Stimulated activated CD8-positive, alpha-beta memory T cell treated with anti-CD3 and anti-CD28 coated beads, Interleukin-7, amount 100 ng/mL, for 1 hour (primary cell): ENCODE measurements at places on chromosomes 11 and 22.

DNA sequence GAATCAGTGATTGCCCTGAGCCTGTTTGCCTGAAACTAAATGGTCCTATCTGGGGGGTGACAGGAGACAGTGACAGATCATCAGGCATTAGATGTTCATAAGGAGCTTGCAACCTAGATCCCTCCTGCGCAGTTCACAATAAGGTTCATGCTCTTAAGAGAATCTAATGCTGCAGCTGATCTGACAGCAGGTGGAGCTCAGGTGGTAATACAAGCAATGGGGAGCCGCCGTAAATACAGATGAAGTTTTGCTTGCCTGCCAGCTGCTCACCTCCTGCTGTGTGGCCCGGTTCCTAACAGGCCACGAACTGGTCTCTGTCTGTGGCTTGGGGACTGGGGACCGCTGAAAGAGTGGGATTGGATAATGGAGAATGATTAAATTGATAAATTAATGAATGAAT, 14.0 kb downstream of the NOX4 start:
- DNase-seq = no peak

GRCh38 chr11:72305077-72305476, 61.1 kb upstream of the PHOX2A start:
- DNase-seq = no peak

- no peak for DNase-seq
These were observed 72.2 kb downstream of the EFCAB6 start for GRCh38 chr22:43739851-43740379.

GRCh38 chr11:46242041-46242951, 35.2 kb upstream of the CREB3L1 start:
- DNase-seq = no peak

DNA sequence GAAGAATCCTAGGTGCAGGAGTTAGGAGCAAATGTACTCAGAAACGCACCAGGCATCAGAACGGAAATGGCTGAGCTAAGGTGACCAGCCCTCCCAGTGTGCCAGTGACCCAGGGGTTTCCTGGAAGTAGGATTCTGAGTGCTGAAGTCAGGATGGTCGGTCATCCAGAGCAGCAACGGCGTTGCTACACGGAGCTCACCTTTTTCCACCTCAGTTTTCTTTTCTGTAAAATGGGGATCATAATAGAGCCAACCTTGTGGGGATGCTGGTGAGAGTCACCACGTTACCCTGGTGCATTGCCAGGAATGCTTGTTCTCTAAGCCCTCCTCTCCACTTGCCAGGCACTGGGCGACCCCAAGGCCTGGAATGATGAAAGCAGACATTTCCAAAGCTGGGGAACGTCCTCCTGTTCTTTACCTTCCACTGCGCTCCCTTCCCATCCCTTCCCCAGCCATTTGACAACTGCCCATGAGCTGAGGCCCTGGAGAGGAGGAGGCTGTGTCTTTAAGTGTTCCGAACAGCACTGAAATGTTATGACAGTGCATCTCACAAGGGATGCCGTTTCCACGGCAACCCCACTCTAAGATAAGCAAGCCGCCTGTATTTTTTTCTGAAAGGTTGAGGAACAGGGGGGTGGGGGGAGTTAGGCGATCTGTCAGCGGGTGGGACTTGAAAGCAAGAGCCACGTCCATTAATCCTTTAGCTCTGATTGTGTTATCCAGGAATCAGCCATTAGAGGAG, 66.8 kb downstream of the TSPAN18 start:
- DNase-seq = no peak

DNA sequence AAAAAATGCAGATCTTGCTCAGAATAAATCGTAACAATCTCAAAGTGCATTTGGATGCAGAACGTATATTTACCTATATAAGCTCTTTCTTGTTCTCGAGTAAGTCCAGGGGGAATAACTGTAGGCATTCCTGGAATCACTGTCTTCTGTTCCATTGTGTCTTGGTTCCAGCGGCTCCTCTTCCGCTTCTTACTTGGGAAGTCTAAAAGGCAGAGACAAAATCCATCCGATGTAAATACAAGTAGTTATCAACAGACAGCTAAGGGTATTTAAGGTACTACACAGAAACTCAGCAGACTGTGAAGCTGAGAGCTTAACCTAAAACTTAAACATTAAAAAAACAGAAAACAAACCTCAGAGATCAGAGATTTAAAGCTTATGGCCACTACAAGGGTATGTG, 1.9 kb downstream of the SF1 start:
- DNase-seq = no peak

DNA sequence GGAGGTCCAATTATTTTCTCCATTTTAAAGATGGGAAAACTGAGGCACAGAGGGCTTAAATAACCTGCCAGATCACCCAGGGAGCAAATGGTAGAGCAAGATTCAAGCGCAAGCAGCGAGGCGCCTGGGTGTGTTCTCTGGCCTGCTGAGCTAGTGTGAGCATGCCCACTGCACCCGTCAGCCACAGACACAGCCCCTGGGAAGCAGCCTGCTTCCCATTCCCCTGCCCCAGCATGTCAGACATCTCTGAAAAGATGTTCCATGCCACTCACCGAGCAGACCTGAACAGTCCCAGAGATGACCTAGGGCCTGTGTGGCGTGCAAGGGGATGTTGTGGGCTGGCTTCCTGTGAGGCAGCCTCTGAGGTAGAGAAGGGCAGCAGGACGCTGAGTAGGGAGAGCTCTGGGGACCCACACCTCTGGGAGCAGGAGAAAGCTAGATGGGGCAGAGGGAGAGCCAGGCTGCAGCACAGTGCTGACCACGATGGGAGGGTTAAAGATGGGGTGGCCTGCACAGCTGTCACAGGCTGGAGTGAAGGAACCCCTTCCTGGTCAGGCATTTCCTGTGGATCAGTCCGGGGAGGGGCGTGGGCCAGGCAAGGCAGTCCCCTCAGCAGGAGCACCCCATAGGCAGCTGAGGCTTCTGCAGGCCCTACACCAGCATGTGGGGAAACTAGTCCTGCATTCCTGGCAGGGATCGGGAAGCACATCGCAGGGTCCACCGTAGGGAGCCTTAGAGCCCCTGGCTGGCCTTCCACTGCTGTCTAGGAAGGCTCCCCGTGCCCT, 101.4 kb downstream of the GALNT18 start:
- DNase-seq = no peak

DNA sequence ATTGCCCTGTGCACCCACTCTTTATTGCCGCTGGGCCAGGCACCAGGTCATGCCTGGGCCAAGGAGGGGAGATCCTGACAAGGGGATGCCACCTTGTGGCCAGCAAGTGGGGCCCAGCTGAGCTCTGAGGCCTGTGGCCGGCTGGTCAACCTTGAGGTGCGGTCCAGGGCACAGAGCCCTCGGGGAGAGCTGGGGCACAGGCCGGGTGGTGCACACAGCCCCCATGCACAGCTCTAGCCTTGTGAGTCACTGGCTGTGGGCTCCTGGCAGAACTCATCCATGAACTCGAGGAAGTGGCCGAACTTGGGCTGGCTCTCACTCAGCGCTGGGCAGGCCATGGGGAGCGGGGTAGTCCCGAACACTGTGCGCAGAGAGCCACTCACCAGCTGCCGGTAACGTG, 94.3 kb downstream of the RNF169 start:
- no peak for DNase-seq

GRCh38 chr22:17117400-17117799, 3.8 kb downstream of the TMEM121B start:
- DNase-seq = no peak

GRCh38 chr22:25199731-25200520, at the start of gene CRYBB3:
TSS of gene CRYBB3 (plus strand) at chr22:25199858. CDS start at chr22:25201397, 1,539 bp downstream.
- DNase-seq = no peak

- no peak for DNase-seq
These were observed 49.7 kb downstream of the RBFOX2 start for GRCh38 chr22:35978889-35979288.

GRCh38 chr11:133388975-133389568, 143.2 kb downstream of the OPCML start:
- DNase-seq = no peak

DNA sequence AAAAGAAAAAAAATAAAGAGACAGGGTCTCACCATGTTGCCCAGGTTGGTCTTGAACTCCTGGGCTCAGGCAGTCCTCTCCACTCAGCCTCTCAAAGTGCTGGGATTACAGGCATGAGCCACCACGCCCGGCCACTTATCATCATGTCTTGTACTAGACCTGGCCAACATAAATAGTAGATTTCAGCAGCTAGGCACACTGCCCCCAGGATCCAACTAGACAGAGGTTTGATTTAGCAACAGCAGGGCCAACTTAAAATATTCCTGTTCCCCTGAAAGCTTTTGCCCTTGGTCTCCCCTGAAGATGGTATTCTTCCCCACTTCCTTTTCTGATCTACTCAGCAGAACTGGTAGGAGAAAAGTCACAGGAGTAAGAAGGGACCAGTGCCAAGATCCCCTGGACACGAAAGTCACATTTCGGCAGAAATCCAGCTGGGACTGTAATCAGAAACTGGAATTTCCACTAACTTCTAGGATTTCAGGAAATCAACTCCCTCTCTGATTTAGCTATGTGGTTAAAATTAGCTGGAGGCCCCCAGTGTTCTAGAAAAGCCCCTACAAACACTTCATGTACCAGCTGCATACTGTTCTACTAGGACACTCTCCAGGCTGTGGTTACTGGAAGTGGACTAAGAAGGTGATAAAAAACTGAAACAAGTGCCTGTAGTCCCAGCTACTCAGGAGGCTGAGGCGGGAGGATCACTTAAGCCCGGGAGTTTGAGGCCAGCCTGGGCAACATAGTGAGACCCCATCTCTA, 8.9 kb upstream of the PPP2R1B start:
- no peak for DNase-seq

DNA sequence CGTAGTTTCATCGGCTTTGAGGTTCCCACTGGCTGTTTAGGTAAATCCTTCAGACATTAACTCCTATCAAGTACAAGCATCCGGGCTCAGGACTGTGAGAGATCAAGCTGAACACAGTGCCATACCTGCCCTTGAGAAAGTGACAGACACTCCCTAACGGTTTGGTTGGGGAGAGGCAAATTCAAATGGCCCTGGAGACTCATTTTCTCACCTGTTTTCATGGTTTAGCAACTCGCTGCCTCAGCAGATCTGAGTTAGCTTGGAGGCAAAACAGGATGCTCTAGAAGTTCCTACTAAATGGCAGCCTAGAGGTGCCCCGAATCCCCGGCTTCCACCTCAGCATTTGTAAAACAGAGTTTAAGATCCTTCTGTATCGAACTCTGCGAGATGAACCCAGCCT, 3.6 kb upstream of the FBXO3 start:
- no peak for DNase-seq

GRCh38 chr11:108037636-108038035, 28.9 kb downstream of the CUL5 start:
- DNase-seq = no peak

- DNase-seq = no peak
These were observed 24.0 kb downstream of the RNF185 start for GRCh38 chr22:31184015-31184414.

GRCh38 chr11:72721689-72722049, 30.5 kb downstream of the ARAP1 start:
- DNase-seq = no peak

DNA sequence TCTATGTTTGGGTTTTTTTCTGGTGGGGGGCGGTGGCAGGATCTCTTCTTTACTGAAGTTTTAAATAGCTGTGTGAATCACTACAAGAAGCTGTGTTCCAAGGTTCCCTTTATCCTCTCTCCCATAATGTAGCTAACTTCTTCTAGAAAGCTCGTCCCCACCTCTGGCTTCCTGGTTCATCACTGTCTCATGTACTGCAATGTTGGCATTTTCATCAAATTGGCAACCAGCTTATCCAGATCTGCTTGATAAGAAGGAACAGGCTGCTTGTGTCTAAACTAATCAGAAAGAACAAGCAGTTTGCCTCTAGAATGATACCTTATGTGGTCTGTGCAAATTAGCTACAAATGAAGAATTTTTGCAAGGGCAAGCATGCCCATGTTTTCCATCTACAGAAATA, 130.8 kb downstream of the WT1 start:
- no peak for DNase-seq

- DNase-seq = no peak
These were observed 9.0 kb upstream of the SEC14L6 start for GRCh38 chr22:30555282-30556210.

- no peak for DNase-seq
These were observed 105.1 kb downstream of the CHST1 start for GRCh38 chr11:45560155-45560912.

DNA sequence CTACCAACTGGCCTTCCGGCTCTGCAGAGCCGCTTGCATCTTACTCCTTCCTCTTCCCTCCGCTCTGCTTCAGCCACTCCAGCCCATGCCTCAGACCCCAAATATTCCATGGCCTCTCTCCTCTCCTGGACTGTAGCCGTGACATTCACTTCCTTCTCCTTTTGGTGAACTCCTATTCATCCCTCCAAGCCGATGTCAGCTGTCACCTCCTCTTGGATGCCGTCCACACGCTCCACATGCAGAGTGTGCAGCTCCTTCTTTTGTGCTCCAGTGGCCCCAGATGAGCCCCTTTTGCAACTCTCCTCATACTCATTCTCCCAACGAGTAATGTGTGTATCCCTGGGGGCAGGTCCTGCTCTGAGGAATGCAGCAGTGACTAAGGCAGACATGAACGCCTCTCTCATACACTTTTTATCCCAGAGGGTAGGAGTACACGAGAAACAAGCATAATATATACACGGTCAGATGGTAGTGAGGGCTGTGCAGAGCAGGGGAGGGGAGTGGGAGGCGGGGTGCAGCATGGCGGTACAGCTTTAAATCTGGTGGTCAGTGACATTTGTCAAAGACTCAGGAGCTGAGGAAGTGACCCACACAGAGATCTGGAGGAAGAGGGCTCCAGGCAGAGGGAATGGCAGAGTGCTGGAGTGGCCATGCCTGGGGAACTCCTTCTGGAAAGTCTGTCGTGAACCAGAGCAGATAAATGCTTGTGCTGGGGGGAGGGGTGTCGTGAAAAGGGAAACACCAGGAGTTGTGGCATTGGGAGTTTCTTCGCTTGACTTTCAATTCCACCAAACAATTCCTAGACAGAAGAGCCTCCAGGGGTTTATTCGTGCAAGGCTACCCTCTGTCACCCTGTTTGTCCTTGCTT, 83.8 kb upstream of the ATXN10 start:
- DNase-seq = no peak

- no peak for DNase-seq
These were observed 237.2 kb downstream of the LRRC4C start for GRCh38 chr11:41222236-41222635.
